Motor neuron (in vitro differentiated cells): ENCODE measurements at places on chromosomes 1 and 21. TPM values are rescaled to one million over a fixed set of nuclear protein-coding genes. Genes with fewer than 3 reads are reported as not detected.

The ABCG1 gene
- 4.4 and 4.9 TPM in 2 replicates for total RNA-seq

The C1QA gene
- total RNA-seq = 0.81 TPM in 1 of 2 replicates, not detected in the other

The ATP1A4 gene
- total RNA-seq = 0.17 TPM in 1 of 2 replicates, not detected in the other

The OR2T11 gene
- 0.28 and 0.56 TPM in 2 replicates for total RNA-seq

The LRRC3 gene
- total RNA-seq = 2.5 and 3.0 TPM in 2 replicates

The PYHIN1 gene
- total RNA-seq = 0.68 and 0.85 TPM in 2 replicates

The CYP4Z1 gene
- total RNA-seq = not detected in 2 replicates

The LCE3D gene
- total RNA-seq = not detected in 2 replicates

The LAPTM5 gene
- 0.37 and 1.4 TPM in 2 replicates for total RNA-seq

The AHCYL1 gene
- total RNA-seq = 55.4 and 60.2 TPM in 2 replicates

The PADI1 gene
- 1.1 and 1.4 TPM in 2 replicates for total RNA-seq

The NUF2 gene
- total RNA-seq = 0.93 and 1.4 TPM in 2 replicates

The TIE1 gene
- total RNA-seq = 0.31 and 0.32 TPM in 2 replicates

The CLEC20A gene
- total RNA-seq = 0.59 TPM in 1 of 2 replicates, not detected in the other

The ZSWIM5 gene
- total RNA-seq = 0.45 and 2.4 TPM in 2 replicates

The GNG4 gene
- 3.8 and 3.9 TPM in 2 replicates for total RNA-seq

The GJA8 gene
- 0.17 and 0.41 TPM in 2 replicates for total RNA-seq

The LCE2B gene
- total RNA-seq = not detected in 2 replicates

The AMY1C gene
- total RNA-seq = not detected in 2 replicates

The PLA2G4A gene
- total RNA-seq = 4.4 and 4.5 TPM in 2 replicates

The NPHS2 gene
- not detected in 2 replicates for total RNA-seq

The SYTL1 gene
- total RNA-seq = 1.3 and 2.2 TPM in 2 replicates

The SLC16A1 gene
- 73.2 and 83.1 TPM in 2 replicates for total RNA-seq

The PLEKHG5 gene
- 8.5 and 10.9 TPM in 2 replicates for total RNA-seq

The AKR7A2 gene
- 50.3 and 52.9 TPM in 2 replicates for total RNA-seq

The AMY1B gene
- total RNA-seq = not detected in 2 replicates

The ZNF593OS gene
- 3.8 and 4.2 TPM in 2 replicates for total RNA-seq

The VCAM1 gene
- total RNA-seq = 0.38 and 0.50 TPM in 2 replicates
